Heart right ventricle (tissue), 16 donors: ENCODE measurements at places on chromosomes 11 and 22. TPM values are rescaled to one million over a fixed set of nuclear protein-coding genes. Genes with fewer than 3 reads are reported as not detected.

DNA sequence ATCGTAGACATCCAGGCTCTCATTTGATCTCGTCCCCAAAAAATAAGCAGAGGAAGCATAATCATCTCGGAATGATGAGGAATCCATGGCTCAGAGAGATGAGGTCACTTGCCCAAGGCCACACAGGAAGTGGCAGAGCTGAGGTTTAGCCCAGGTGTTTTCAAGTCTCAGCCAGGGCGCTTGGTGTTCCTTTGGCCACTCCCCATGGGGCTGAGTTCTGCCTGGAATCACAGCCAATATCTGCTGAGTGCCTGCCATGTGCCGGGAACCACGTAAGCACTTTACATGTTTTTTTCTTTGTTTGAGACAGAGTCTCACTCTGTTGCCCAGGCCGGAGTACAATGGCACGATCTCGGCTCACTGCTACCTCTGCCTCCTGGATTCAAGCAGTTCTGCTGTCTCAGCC, 29.5 kb upstream of the MYH9 start:
- no peak for DNase-seq

DNA sequence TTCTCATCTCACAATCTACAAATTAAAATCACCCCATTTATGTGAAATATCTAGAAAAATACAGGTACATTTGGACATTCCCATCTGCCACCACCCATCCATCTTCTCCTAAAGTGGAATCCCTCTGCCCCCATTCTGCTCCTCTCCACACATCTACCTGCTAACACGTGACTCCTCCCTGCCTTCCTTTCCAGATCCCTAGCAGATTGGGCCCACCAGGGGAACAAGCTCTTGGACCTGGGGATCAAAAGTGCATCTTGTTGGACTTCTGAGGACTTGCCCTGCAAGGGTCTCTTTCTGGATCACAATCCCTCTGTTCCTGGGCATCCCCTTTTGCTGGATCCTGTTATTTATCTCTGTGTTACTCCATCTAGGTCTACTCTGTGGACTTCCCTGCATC, 107.6 kb downstream of the ZNF280B start:
- DNase-seq: no peak

DNA sequence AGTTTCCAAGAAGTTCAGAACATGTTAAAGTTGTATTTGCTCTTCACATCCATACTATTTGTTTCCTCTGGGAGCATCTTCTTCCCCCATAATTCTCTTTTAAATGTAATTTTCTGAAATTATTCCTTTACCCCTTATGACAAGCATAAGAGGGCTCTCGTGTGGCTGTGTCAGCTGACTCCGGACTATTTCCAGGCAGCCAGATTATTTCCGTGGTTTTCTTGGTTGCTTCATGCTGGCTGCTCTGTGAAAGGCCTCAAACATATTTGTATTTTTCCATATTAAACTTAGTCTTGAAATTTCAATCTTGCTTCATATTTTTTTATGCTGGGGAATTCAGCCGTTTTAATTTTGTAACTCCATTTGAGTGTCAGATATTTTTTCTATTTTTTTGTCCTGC, 2.8 kb upstream of the MMP1 start:
- DNase-seq: no peak

Gene MPPED2
- 2.2 TPM for polyA plus RNA-seq

DNA sequence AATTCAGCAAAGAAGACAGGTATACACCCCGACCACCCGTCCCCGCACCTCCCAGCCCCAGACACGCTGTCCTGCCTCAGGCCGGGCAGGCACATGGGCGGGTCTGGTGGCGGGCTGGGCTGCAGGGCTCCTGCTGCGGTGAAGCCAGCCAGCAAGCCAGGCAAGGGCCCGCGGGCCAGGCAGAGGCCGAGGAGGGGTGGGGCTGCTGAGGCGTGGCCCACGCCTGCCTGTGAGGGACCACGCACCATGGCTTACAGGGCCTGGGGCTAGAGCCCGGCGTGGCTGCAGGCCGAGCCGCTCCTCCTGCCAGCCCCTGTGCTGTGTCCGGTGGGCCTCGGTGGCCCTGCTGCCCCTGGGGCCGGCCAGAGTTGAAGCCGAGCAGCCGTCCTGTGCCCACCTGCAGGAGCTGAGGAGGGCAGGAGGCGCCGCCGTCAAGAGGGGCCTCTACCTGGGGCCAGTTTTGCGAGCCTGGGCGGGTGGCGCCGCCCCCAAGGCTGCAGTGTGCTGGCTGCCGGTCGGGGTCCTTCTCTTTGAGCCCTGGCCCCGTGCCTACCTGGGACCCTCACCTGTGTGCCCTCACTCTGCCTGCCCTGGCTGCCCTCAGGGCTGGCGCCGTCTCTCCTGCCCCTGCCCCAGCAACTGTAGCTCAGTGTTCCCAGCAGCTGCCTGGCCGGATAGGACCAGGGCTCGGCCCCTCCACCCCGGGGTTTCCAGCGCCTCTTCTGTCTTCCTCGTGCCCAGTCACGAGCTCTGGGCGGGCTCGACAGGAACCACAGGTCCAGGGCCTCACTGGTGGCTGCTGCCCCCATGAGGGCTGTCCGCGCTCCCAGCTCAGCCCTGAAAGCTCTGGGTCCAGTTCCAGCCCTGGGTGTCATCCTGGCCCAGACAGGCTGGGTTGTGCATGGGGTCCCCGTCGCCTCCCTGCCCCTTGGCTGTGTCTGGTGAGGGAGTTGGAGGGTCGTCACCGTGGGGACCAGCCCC, 38.4 kb downstream of the MOB2 start:
- DNase-seq: no peak

Gene TRIOBP
- polyA plus RNA-seq: 94.1 TPM

Gene WNT11
- polyA plus RNA-seq: 5.3 TPM

- no peak for DNase-seq
Observed at GRCh38 chr11:134243913-134244312, 9.2 kb downstream of the THYN1 start.

GRCh38 chr11:110835106-110835505, 122.9 kb upstream of the ARHGAP20 start:
- DNase-seq: no peak

Gene RFPL1
- not detected for polyA plus RNA-seq

- no peak for DNase-seq
Observed at GRCh38 chr22:24039046-24039445, 27.9 kb downstream of the CABIN1 start.

DNA sequence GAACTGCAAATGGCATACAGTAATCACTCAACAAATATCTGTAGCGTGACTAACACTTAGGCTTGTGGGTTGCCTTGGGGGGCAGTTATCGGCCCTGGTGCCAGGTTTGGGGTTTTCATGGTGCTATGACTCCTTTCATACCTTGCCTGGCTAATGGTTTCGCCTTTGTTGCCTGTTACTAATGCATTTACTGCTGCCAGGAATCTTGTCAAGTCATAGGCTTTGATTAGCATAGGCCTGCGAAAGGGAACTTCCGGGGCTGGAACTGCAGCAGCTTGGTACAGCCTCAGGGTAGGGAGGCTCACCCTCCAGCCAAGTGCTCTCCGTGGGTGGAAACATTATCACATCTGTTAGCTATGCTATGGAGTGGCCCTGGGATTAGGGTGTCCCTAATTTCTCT, 13.2 kb downstream of the SLC25A18 start:
- no peak for DNase-seq

Gene C22orf31
- not detected for polyA plus RNA-seq

Gene ELMOD1
- polyA plus RNA-seq: 0.10 TPM

- DNase-seq: no peak
Observed at GRCh38 chr11:45901626-45902025, 5.4 kb downstream of the FREY1 start.

- DNase-seq: no peak
Observed at GRCh38 chr11:45301537-45302246, 15.6 kb upstream of the SYT13 start.

DNA sequence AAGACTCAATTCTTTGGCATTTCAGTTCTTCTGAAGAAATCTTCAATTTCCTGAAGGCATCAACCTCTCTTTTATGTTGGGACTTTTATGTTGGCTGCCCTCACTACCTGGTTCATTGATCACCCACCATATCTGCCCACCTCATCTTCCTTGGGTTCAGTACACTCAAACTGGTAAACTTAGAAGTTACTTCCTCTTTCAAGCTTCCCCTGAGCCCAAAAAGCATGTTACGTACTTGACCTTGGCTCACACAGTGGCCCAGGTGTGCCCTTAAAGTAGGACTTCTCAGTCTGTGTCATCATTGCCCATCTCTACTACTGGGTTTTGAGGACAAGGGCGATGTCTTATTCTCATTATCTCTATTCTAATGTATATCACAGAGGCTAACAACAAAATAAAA, 86.1 kb downstream of the GRIA4 start:
- DNase-seq: no peak

Gene CASP5
- 0.03 TPM for polyA plus RNA-seq
